ENCODE measurements at places on chromosomes 12 and 14.

- no peak for DNase-seq
These were observed 70.1 kb upstream of the HOXC13 start for GRCh38 chr12:53868511-53868986.

DNA sequence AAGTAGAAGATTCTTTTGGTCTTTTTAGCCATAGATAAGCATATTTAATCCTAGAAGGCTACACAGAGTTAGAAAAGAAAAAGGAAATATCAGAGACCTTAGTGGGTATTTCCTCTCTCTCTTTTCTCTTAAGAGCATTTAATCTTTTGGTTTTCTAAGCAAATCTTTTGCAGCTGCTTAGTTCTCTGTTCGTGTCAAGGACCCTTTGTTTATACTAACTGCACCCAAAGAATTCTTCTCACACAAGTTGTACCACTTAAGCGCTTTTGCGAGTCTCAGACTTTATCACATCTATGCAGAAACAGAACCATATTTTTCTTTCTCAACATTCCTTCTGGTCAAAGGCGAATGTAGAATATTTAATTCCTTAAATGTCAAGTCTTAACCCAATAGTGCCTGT, 17.9 kb upstream of the NID2 start:
- no peak for DNase-seq

GRCh38 chr12:95624589-95624988, 73.3 kb upstream of the USP44 start:
- no peak for DNase-seq

DNA sequence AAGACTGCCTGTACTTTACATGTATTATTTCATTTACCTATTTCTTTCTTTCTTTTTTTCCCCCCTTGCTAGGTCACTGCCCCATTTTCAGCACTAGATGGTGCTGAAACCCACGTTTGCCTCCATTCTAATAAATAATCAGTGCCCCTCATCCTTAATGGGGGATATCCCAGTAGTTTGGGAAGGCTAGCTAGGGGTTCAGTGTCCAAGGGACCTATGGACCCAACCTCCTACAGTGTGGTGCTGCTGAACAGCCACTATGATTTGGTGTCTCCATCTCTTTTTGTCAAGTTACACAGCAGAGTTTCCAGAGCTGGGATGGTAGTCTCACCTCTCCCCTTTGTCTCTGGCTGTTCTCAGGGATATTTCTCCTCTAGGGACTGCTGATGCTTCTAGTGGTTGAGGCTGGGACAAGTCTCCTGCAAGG, 6.5 kb upstream of the HCFC2 start:
- no peak for DNase-seq

DNA sequence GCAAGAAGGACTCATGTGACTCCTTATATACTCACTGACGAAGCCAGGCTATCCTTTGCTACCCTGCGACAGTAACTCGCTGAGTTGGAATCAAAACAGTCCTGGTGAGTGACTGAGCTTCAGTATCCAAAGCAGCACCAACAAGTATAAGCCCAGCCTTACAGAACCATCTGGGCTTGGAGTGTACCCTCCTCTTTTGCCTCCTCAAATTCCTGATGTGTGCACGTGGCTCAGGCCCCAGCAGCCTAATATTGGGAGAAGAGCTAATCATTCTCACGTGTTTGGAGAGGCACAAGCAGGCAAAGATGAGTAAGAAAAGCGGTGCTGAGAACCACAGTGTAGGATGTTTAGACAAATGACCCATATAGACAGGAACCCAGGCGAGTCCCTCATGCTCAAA, 34.4 kb downstream of the PPTC7 start:
- DNase-seq, result no peak

GRCh38 chr12:47570151-47570550, 135.7 kb downstream of the RPAP3 start:
- DNase-seq, result no peak

- DNase-seq, result no peak
These were observed 194.7 kb upstream of the FAR2 start for GRCh38 chr12:28954333-28954732.

DNA sequence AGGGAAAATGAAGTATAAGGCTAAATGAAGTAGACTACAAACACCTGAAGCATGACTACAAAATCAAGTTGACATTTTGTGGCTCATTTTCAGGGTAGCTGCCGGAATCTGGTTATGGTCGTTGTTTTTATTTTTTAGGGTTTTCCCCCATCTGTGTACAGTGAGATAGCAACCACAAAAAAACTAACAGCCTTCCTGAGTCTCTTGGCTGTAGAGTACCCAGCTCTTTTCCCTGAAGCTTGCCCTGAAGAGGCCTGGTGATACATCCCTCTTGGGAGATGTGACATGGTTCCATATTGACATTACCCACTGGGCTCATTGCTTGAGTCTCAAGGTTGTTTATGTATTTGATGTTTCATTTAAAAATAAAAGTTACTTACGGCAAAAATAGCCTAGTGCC, 424.0 kb downstream of the ZFP36L1 start:
- DNase-seq, result no peak

- DNase-seq, result no peak
These were observed 240.9 kb downstream of the TMEM121 start for GRCh38 chr14:105767315-105767714.
